Fibroblast of lung (primary cell): ENCODE measurements at places on chromosomes 1 and 21. TPM values are rescaled to one million over a fixed set of nuclear protein-coding genes. Genes with fewer than 3 reads are reported as not detected.
A peak's percentile ranks its signal among the peaks of the same experiment; 100 is the strongest.

GRCh38 chr1:58904299-58905125 lies 120.7 kb upstream of the JUN start:
- H3K27ac ChIP-seq, result peak overlapping the region; percentile 80
- H3K27me3 ChIP-seq, result no peaks in the 10 kb centered on the region
- peak overlapping the region; percentile 39 for H3K4me3 ChIP-seq

GRCh38 chr1:159795534-159795933 lies 6.6 kb upstream of the FCRL6 start:
- no peak overlapping the region for H3K27ac ChIP-seq
- H3K27me3 ChIP-seq, result peaks cover 21% of the 10 kb centered on the region
- DNase-seq, result no peak
- H3K36me3 ChIP-seq, result no peaks in the 10 kb centered on the region

GRCh38 chr1:150005606-150006005 lies 4.9 kb downstream of the OTUD7B start:
- no peak overlapping the region for H3K27ac ChIP-seq
- no peak for DNase-seq
- H3K4me3 ChIP-seq, result no peak overlapping the region
- H3K27me3 ChIP-seq, result no peaks in the 10 kb centered on the region
- H3K36me3 ChIP-seq, result no peaks in the 10 kb centered on the region
- no peaks in the 10 kb centered on the region for H3K4me1 ChIP-seq

DNA sequence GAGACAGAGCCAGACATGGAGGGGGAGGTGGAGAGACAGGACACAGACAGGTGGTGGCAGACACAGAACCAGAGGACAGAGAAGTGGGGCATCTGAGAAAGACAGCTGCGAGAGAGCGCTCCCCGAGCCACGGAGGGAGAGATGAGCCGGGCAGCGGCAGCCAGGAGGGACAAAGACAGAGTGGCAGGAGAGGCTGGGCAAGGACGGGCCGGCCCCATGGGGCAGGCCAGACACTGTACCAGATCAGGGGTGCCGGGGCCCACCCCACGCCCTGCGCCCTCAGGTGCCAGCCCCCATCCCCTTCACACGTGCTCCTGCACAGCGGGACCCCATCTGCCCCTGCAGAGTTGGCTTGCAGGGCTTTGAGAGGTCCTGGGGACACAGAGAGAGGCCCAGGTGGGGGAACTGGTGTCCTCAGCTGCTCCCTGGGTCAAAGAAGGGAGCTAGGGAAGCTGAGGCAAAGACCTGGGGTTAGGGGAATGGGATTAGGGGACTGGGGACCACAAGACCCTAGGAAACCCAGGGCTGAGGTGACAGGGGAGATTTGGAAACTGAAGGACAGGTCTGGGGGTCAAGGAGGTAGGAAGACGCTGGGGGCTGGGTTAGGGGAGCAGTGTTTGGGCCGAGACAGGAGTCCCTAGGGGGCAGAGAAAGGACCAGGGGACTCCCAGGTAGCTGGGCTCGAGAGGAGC lies 643 bp downstream of the FNDC5 start:
- no peaks in the 10 kb centered on the region for H3K36me3 ChIP-seq
- H3K4me1 ChIP-seq, result no peaks in the 10 kb centered on the region
- H3K27ac ChIP-seq, result no peak overlapping the region
- H3K27me3 ChIP-seq, result peaks cover 12% of the 10 kb centered on the region

Gene FALEC
- total RNA-seq, result 0.83 and 1.0 TPM in 2 replicates

DNA sequence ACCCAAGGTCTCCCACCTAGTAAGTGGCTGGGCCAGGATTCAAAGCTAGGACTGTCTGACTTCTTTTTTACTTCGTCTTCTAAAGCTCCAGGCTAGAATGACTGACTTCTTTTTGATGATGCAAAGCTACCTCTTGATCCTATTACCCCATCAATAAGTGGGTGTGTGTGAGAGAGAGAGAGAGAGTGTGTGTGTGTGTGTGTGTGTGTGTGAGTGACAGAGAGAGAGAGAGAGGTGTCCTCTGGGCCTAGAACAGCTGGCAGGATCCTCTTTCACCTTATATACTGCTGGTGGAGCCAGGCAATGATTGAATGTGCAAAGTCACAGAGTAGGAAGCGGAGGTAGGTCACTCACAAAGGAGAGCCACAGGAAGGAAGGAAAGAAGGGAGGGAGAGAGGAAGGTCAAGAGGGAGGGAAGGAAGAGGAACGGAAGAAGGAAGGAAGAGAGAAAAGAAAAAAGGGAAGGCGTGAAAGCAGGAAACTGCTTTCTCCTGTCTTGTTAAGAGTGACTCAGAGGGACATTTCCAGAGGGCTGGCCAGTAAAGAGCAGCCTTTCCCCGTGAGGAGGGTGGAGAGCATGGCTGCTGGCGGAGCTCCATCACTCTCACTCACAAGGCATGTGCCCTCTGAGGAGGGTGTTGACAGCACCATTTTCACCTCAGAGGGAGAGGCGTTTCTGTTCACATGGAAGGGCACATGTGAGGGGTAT lies 68.9 kb downstream of the CDC7 start:
- H3K4me3 ChIP-seq, result no peak overlapping the region
- peak; percentile 94 for DNase-seq
- no peaks in the 10 kb centered on the region for H3K36me3 ChIP-seq
- no peaks in the 10 kb centered on the region for H3K27me3 ChIP-seq
- peaks cover 18% of the 10 kb centered on the region for H3K4me1 ChIP-seq

DNA sequence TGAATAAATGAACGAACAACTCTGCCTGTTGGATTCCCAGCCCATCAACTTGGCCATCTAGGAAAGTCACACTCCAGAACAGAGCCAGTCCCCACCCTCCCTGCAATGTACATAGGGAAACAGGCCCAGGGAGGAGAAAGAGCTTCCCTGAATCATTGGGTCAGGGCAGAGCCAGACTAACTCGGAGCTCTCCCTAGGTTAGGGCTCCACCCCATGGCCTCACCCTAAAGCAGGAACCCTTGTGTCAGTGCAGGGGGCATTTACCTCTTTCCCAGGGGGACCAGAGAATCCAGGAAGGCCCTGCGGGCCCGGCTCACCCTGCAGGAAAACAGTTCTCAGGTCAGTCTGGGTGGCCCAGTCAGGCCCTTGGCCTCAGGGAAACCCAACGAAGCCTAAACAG lies 11.6 kb downstream of the COL9A2 start:
- H3K27me3 ChIP-seq, result no peaks in the 10 kb centered on the region
- DNase-seq, result no peak
- H3K27ac ChIP-seq, result no peak overlapping the region
- H3K4me3 ChIP-seq, result no peak overlapping the region
- no peaks in the 10 kb centered on the region for H3K4me1 ChIP-seq

Gene NPR1
- 0.66 and 2.1 TPM in 2 replicates for total RNA-seq

- H3K27ac ChIP-seq, result no peak overlapping the region
- H3K4me1 ChIP-seq, result no peaks in the 10 kb centered on the region
- H3K27me3 ChIP-seq, result no peaks in the 10 kb centered on the region
Measured at GRCh38 chr1:151892190-151892589, 17.1 kb downstream of the THEM4 start.

GRCh38 chr1:223611936-223612335 lies 53.6 kb downstream of the CAPN8 start:
- H3K36me3 ChIP-seq, result no peaks in the 10 kb centered on the region
- DNase-seq, result no peak
- no peaks in the 10 kb centered on the region for H3K4me1 ChIP-seq
- H3K27ac ChIP-seq, result no peak overlapping the region
- no peaks in the 10 kb centered on the region for H3K27me3 ChIP-seq

GRCh38 chr1:93002781-93003180 lies 41.5 kb upstream of the DIPK1A start:
- H3K36me3 ChIP-seq, result no peaks in the 10 kb centered on the region
- H3K27ac ChIP-seq, result no peak overlapping the region
- no peaks in the 10 kb centered on the region for H3K4me1 ChIP-seq
- DNase-seq, result no peak
- peaks cover 18% of the 10 kb centered on the region for H3K27me3 ChIP-seq

DNA sequence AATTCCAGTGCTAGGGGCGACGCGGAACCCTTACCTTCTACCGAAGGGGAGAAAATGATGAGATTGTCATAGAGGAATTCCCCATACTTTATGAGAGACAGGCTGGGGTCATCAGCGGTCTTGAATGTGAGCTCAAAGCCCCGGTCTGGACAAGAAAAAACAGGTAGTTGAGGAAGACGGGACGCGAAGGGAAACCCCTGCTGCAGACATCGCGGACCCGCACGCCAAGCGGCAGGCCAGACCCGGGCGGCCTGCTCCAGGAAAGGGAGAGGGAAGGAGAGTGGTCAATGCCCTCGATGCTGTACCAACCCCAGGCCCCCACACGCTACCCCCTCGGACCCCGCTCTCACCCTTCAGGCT lies 342 bp downstream of the DDOST start:
- no peaks in the 10 kb centered on the region for H3K4me1 ChIP-seq
- no peak for DNase-seq
- peaks cover 15% of the 10 kb centered on the region for H3K36me3 ChIP-seq
- H3K27me3 ChIP-seq, result no peaks in the 10 kb centered on the region
- H3K4me3 ChIP-seq, result peak overlapping the region; percentile 92

- DNase-seq, result no peak
- H3K4me1 ChIP-seq, result no peaks in the 10 kb centered on the region
- no peaks in the 10 kb centered on the region for H3K27me3 ChIP-seq
- H3K27ac ChIP-seq, result no peak overlapping the region
- no peaks in the 10 kb centered on the region for H3K36me3 ChIP-seq
- no peak overlapping the region for H3K4me3 ChIP-seq
Measured at GRCh38 chr1:67192902-67193301, 26.6 kb downstream of the IL23R start.

DNA sequence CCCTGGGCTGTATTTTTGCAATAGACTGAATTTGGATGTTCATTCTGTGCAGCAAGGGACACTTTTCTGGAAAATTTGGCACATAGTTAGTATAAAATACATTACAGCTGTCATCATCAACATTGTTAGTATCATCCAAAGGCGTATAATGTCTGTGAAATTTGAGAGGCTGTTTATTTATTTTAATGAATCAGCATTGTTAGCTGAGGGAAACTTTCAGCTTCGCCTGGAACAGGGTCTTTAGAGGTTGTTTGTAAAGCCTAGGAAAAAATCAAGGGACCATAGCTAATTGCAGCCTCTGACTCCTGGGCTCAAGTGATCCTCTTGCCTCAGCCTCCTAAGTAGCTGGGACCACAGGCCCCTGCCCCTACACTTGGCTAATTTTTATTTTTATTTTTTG lies 106.8 kb upstream of the USP24 start:
- H3K27me3 ChIP-seq, result no peaks in the 10 kb centered on the region
- DNase-seq, result peak; percentile 64
- no peak overlapping the region for H3K27ac ChIP-seq
- peaks cover 3% of the 10 kb centered on the region for H3K4me1 ChIP-seq

DNA sequence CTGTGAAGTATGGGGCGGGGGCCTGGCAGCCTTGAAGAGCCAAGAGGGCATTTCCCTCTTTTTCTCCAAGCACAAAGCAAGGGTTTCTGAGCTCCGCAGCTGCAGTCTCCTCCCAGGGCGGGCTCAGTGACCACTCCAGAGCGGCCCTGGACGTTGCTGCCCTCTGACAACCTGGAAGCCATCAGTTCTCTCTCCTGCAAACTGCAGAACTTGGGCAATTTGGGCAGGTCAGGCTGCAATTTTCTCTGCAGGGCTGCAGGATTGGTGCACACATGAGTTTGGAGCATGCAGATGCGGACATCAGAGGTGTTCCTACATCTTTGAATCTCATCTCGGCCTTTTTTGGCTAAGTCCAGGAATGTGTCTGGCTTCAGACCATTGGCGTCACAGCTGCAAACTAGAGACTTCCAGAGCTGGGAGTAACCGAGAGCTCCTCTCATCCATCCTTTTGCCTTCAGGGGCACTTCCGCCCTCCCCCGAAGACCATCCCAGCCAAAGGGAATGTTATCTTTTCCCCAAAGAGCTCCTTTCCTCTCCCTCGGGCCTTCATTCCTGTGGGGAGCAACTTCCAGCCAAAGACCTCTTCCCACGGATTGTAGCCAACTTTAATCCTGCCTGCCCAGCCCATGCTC lies 139.6 kb upstream of the WNT4 start:
- H3K4me3 ChIP-seq, result no peak overlapping the region
- no peak overlapping the region for H3K27ac ChIP-seq
- no peaks in the 10 kb centered on the region for H3K36me3 ChIP-seq
- no peak for DNase-seq
- no peaks in the 10 kb centered on the region for H3K4me1 ChIP-seq
- peaks cover 12% of the 10 kb centered on the region for H3K27me3 ChIP-seq

DNA sequence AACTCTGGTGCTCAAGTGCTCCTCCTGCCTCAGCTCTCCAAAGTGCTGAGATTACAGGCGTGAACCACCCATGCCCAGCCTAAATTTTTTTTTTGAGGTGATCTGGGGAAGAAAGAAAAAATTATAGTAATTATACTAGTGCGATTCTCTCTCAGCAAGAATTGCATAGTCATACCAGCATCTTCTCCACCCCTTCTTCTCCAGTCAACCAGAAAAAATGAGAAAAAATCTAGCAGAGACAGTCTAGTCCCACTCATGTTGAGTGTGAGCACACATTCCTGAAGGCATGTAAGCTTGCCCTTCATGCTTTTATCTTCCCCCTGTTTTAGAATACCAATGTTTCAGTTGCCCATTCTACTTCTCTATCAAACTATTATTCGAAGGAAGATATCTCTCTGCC lies 207.6 kb downstream of the S1PR1 start:
- no peak overlapping the region for H3K4me3 ChIP-seq
- H3K27me3 ChIP-seq, result no peaks in the 10 kb centered on the region
- no peaks in the 10 kb centered on the region for H3K4me1 ChIP-seq
- no peak for DNase-seq
- no peaks in the 10 kb centered on the region for H3K36me3 ChIP-seq

DNA sequence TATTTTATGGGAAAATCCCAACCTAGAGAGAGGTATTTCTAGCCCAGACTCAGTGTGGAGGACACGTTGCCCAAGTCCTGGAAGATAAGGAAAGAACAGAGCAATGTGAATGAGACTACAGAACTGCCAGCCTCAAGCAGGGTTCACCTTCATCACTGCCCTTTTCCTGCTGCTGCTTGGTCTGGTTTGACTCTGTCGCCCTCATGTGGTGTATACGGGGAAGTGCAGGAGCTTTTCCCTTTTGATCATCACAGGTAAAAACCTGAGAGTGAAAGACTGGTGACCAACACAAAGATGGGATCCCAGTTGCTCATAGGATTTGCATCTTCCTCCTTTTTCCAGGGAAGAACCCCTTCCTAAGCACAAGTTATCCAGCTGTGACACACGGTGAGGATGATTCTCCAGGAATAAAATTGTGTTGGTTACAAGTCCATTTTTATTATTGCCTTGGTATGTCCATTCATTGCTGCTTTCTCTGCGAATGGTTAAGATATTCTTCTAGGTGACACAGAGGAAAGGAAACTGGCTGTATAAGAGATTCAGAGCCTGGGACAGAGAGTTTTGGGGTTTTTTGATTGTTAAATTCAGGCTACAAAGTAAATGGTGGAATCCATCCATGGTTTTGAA lies 89.5 kb upstream of the CD53 start:
- H3K4me3 ChIP-seq, result no peak overlapping the region
- no peaks in the 10 kb centered on the region for H3K27me3 ChIP-seq
- peak; percentile 58 for DNase-seq
- no peaks in the 10 kb centered on the region for H3K36me3 ChIP-seq

DNA sequence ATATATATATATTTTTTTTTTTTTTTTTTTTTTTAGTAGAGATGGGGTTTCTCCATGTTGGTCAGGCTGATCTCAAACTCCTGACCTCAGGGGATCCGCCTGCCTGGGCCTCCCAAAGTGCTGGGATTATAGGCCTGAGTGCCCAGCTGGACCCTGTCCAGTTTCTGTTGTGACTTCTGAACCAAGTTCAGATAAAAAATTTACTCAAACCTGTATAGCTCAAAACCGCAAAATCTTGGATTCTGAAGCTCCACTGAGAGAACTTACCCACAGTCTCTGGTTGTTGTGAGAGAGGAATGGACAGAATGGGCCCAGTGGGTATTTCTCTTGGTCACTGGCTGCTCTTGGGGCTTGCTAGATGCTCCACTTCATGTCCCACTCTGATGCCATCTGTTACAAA lies 76.4 kb downstream of the HS2ST1 start:
- no peak overlapping the region for H3K27ac ChIP-seq
- DNase-seq, result no peak
- no peak overlapping the region for H3K4me3 ChIP-seq
- H3K36me3 ChIP-seq, result no peaks in the 10 kb centered on the region
- no peaks in the 10 kb centered on the region for H3K4me1 ChIP-seq
- H3K27me3 ChIP-seq, result no peaks in the 10 kb centered on the region
